ENCODE measurements at places on chromosomes 6 and 20.

GRCh38 chr20:15446373-15446772 lies 1109.0 kb upstream of the FLRT3 start:
- no peak overlapping the region for H3K27ac ChIP-seq
- no peaks in the 10 kb centered on the region for H3K27me3 ChIP-seq
- peaks cover 9% of the 10 kb centered on the region for H3K4me1 ChIP-seq
- no peak overlapping the region for H3K4me3 ChIP-seq
- DNase-seq: no peak

DNA sequence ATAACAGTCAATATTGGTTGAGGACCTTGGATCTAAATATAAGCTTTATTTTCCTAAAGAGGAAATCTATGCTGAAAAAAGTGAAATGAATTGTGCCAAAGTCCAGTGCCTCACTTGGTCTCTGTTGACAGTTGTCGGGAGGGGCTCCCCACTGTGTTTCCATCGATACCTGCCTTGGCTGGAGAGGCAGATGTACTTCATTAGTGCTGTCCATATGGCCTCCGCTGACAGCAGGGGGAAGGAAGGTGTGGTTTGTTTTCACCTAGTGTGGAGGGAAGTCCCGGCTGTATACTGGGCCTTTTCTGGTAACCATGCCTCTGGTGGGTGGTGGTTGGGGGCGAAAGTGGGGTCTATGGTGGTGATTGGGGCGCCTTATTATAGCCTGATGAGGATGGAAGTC lies 42.7 kb downstream of the CD2AP start:
- peaks cover 11% of the 10 kb centered on the region for H3K4me1 ChIP-seq
- H3K27ac ChIP-seq: no peak overlapping the region
- DNase-seq: no peak
- H3K4me3 ChIP-seq: no peak overlapping the region
- no peaks in the 10 kb centered on the region for H3K27me3 ChIP-seq

DNA sequence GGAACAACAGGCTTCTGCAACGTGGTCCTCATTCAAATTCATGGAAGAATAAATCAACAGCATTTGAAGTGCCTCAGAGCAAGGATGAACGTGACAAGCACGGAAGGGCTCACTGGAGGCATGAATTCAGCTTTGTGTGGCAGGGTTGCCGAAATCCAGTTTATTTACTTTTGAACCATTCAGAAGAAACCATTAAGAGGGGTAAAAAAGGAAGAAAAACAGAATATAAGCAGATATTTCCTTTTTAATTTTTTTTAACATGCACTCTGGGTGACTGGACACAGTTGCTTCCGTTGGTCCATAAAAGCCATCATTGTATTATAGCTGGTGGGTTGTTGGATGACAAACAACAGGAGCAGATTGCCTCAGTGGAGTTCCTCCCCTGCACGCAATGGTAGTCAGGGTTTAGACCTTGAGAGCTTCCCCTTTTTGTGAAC lies 17.3 kb upstream of the SNRPB2 start:
- DNase-seq: no peak
- no peak overlapping the region for H3K27ac ChIP-seq
- H3K4me1 ChIP-seq: no peaks in the 10 kb centered on the region
- no peaks in the 10 kb centered on the region for H3K27me3 ChIP-seq
- no peaks in the 10 kb centered on the region for H3K36me3 ChIP-seq
- H3K4me3 ChIP-seq: no peak overlapping the region

DNA sequence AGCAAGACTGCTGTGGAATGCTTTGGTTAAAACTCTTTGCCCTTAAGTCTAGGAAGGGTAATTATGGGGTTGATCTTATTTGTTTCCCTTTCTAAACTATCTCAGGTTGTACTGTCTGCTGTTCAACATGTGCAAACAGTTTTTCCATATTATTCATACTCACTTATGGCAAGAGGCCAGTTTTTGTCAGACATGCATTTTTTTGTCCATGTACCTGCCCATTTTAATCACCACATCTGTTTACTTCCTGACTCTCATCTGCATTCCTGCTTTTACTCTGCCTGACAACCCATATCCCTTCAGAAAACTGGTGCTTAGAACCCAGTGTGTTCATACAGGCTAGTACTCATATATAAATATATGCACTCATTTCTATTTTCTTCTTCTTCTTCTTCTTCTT lies 80.3 kb downstream of the LPA start:
- H3K4me3 ChIP-seq: no peak overlapping the region
- H3K4me1 ChIP-seq: no peaks in the 10 kb centered on the region
- H3K27me3 ChIP-seq: no peaks in the 10 kb centered on the region
- no peaks in the 10 kb centered on the region for H3K36me3 ChIP-seq
- no peak for DNase-seq

GRCh38 chr6:36501686-36502085 lies 45.6 kb downstream of the STK38 start:
- H3K4me3 ChIP-seq: no peak overlapping the region
- no peaks in the 10 kb centered on the region for H3K4me1 ChIP-seq
- DNase-seq: no peak

GRCh38 chr6:13715444-13715883 lies 3.8 kb upstream of the RANBP9 start:
- no peaks in the 10 kb centered on the region for H3K36me3 ChIP-seq
- no peak overlapping the region for H3K4me3 ChIP-seq
- no peak overlapping the region for H3K27ac ChIP-seq
- H3K27me3 ChIP-seq: no peaks in the 10 kb centered on the region

GRCh38 chr6:159036673-159037072 lies 8.1 kb downstream of the TAGAP start:
- H3K27ac ChIP-seq: no peak overlapping the region
- no peaks in the 10 kb centered on the region for H3K36me3 ChIP-seq
- H3K27me3 ChIP-seq: no peaks in the 10 kb centered on the region
- no peak overlapping the region for H3K4me3 ChIP-seq
- peaks cover 4% of the 10 kb centered on the region for H3K4me1 ChIP-seq

DNA sequence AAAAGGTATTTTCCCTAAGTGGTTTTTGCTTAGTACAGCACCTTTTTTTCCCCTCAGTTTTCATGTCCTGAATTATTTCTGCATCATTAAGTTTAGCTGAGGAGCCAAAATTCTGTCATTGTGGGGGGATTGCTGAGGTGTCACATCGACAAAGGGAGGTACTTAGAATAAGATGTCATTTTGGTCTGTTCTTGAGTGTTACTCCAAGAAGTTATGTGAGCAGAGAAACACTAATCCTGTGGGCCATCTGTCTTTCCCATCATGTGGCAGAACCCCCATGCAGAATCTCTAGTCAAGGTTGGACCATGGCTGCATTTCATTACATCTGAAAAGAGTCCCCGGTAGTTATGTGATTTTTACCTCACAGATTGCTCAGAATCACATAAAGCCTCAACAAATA lies 167.8 kb upstream of the CENPW start:
- no peak overlapping the region for H3K27ac ChIP-seq
- no peak overlapping the region for H3K4me3 ChIP-seq
- no peaks in the 10 kb centered on the region for H3K27me3 ChIP-seq
- H3K36me3 ChIP-seq: no peaks in the 10 kb centered on the region
- no peaks in the 10 kb centered on the region for H3K4me1 ChIP-seq

DNA sequence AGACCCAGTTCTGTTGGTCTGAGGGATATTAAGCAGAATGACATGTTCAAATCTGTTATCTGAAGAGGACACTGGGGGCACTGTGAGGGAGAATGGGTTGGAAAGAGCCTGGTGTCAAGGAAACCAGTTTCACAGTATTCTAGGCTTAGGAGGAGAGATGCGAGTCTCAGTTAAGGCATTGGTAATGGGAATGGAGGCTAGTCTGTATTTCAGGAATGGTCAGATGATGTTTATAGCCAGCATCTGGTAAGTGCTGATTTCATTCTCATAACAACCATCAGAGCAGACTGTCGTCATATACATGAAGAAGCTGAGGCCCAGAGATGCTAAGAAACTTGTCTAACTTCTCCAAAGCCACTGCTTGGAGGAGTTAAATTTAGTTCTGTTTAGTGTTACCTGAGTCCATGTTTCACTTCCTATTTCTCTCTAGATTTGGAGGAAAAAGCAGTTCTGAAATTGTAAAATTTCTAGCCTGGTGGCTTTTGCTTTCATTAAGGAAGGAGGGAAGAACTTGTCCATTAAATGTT lies 242.0 kb downstream of the ARID1B start:
- H3K4me1 ChIP-seq: peaks cover 28% of the 10 kb centered on the region
- DNase-seq: no peak
- H3K4me3 ChIP-seq: no peak overlapping the region
- H3K27ac ChIP-seq: no peak overlapping the region
- no peaks in the 10 kb centered on the region for H3K27me3 ChIP-seq
- no peaks in the 10 kb centered on the region for H3K36me3 ChIP-seq

- DNase-seq: no peak
- no peaks in the 10 kb centered on the region for H3K27me3 ChIP-seq
- H3K27ac ChIP-seq: no peak overlapping the region
- no peak overlapping the region for H3K4me3 ChIP-seq
- peaks cover 27% of the 10 kb centered on the region for H3K36me3 ChIP-seq
Observed at GRCh38 chr6:30329331-30329730, 2.6 kb downstream of the TRIM39 start.

DNA sequence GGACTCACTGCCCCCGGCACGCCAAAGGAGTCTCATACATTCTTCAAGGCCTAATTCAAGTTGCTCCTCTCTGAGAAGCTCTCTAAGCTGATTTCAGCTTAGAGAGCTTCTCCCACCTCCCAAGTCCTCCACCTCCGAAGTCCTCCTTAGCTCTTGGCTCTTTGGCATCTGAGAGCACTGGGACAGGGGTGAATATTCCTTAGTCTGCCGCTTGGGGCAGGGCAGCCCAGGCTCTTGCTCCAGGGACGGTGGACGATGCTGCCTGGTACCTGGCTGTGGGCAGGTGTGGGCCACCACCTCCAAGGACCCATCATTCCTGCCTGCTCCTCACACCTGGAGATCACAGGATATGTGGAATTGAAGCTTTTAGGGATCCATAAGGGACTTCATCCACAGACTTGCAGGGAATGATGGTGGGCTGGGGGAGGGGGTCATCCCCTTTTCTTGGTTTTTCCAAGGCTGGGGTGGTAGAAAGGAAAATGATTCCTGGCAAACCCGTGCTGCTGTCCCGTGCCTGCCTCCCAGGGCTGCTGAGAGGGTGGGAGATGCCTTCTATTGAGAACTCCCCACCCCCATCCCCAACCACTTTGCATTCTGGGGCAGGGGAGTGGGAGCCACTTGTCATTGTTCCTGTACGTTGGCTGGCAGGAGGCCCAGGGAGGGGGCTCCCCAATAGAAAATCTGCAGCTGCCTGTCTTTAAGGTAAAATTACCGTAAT lies 57.4 kb downstream of the ARHGAP40 start:
- H3K36me3 ChIP-seq: no peaks in the 10 kb centered on the region
- no peak for DNase-seq
- H3K27ac ChIP-seq: no peak overlapping the region
